ENCODE measurements at places on chromosomes 16 and 17. TPM values are rescaled to one million over a fixed set of nuclear protein-coding genes. Genes with fewer than 3 reads are reported as not detected.

The PKD1 gene
- 77.7 TPM for total RNA-seq

The APOBR gene
- 0.25 TPM for total RNA-seq

The SYT17 gene
- total RNA-seq: 3.9 TPM

The NKD1 gene
- total RNA-seq: 1.5 TPM

The PABPN1L gene
- 0.49 TPM for total RNA-seq

The PLD6 gene
- 5.4 TPM for total RNA-seq
